Esophagus muscularis mucosa (tissue), 4 donors: ENCODE measurements at places on chromosomes 2 and 18. TPM values are rescaled to one million over a fixed set of nuclear protein-coding genes. Genes with fewer than 3 reads are reported as not detected.

- DNase-seq, result peak; percentile 34
These were observed 92.0 kb upstream of the BCL2L11 start for GRCh38 chr2:111028720-111029119.

DNA sequence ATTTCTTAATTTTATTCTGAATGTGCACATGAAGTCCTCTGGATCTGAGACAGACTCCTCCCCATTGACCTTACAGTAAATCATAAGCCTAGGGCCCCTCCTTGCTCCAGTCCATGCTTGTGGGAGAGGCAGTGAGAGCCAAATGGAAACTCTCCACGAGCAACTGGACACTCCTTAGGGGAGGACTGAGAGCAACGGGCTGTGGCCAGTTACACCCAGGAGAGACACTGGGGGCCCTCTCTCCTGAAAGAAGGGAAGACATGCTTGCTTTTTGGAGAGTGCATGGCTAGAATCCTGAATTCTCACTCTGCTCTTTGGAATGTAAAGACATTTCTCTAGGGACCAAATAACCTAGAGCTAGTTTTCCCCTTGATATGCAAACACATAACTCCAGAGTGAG is 49.0 kb upstream of the BIN1 start:
- no peak for DNase-seq

HRH4 gene
- total RNA-seq, result 0.50 TPM

GRCh38 chr2:216851486-216852090 is 8.3 kb downstream of the TNP1 start:
- no peak for DNase-seq

DNA sequence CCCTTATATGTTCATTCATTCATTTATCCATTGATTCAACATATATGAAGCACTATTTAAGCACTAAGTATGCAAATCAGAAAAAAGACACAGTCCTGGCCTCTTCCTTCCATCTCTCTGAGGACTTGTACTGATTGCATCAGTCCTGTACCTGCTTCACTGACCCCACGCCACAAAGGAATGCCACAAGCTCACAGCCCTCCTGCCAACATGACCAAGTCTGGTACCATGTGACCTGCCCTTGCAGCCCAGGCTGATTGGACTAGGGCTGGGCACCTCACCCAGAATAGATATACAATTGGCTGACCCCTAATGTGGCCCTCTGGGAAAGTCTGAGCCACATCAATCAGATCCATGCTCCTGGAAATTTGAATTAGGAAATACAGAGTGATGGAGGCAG is 196.6 kb downstream of the AGPS start:
- DNase-seq, result no peak

DNA sequence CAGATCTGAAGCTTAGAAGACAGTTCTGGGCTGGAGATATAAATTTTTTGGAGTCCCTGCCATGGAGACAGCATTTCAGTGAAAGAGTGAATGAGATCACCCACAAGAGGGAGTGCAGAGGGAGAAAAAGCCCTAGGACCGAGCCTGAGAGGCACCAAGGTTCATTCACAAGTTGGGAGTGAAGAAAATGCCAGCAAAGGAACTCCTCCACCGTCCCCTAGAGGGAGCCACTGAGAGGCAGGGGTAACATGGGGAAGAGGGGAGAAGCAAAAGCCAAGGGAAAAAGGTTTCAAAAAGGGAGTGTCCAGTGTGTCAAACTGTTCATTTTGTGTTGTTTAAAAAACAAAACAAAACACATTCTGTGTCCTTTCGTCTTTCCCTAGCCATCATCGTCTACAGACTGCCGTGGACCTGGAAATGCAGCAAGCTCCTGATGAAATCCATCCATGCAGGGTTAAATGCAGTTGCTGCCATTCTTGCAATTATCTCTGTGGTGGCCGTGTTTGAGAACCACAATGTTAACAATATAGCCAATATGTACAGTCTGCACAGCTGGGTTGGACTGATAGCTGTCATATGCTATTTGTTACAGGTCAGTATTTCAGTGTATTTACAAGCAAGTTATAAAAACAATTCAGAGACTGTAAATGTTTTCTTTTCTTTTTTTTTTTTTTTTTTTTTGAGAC is 19.1 kb downstream of the CYBRD1 start:
- peak; percentile 17 for DNase-seq

GRCh38 chr2:9102861-9103662 is 99.6 kb upstream of the MBOAT2 start:
- no peak for DNase-seq

TGFA gene
- total RNA-seq, result 0.46 TPM

DNA sequence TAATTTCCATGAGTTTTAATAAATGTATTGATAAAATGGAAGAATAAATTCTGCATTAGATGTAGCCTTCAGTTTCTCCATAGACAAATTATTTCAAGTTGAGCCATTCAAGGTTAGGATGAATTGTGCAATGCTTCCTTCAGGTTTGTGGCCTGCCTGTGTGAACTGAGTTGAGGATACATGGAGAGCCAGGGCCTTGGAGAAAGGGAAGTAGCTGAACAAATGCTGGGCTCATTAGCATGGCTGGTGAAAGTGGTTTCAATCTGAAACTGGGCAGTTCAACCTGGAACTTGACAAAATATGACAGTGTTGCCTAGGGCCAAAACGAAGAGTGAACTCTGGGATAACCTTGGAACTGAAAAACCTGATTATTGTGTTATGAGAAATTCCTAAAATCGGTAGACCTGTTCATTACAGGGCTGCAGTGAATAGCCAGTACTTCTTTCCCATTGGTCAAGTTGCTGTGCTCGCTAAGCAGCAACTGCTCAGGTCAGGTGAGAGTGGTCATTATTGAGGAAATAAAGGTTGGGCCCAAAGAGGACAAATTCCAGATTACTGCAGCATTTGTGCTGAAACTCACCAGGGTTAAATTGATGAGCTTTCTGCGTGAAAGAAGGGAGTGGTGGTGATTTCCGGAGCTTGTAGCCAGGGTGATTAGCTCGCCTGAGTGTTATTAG is 12.7 kb downstream of the INPP1 start:
- DNase-seq, result no peak

DNA sequence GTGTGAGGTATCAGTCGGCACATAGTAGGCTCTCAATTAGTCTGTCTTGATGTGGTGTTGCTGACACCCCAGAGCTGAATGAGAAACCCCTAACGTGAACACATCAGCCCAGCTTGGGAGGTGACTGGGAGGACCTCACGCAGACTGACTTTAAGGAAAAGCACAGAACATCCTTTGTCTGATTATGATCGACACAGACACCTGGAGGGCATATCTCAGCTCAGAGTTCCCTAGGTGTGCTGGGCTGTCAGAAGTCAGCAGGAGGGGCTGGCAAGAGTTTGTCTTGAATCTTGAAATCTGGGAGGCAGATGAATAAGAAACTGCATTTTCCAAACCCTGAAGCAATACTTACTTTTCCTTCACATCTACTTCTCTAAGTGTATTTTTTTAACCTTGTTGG is 16.8 kb upstream of the MYCN start:
- no peak for DNase-seq

TPRKB gene
- total RNA-seq, result 25.3 TPM

- no peak for DNase-seq
These were observed 195.5 kb downstream of the CDCA7 start for GRCh38 chr2:173550143-173550542.

SERPINB11 gene
- total RNA-seq, result not detected

- DNase-seq, result no peak
These were observed 1310.8 kb upstream of the SLC39A10 start for GRCh38 chr2:194346193-194346592.

DNA sequence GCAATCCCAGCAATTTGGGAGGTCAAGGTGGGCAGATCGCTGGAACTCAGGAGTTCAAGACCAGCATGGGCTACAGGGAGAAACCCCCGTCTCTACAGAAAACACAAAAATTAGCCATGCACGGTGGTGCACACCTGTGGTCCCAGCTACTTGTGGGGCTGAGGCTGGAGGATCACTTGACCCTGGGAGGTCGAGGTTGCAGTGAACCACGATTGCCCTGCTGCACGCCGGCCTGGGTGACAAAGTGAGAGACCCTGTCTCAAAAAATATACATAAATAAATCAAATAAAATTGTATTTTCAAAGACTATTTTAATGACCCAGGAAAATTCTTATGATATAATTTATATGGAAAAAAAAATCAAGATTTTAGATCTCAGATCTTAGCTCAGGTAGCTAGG is 191.5 kb downstream of the ZFP36L2 start:
- DNase-seq, result no peak

- no peak for DNase-seq
These were observed 56.2 kb downstream of the BIN1 start for GRCh38 chr2:127050803-127051115.

DNA sequence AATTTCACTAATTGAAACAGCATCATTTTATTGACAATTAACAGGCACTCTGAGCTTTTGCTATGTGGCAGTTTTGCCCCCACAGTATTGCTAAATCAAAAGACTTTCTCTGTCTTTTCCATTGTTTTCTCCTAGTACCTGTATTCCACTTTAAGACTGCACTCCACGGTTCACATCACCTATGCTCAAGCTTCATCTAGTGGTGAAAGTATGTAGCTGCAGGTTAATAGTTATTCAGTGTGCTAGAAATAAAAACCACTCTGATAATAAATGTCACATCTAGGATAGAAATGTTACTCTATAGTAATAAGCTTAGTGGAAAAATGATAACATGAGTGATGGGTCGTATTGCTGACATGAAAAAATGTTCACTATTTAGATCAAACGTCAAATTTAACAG is 24.6 kb downstream of the ARL6IP6 start:
- no peak for DNase-seq
